D341Med (cell line): ENCODE measurements at places on chromosomes 1 and 21.

- no peak for DNase-seq
Observed at GRCh38 chr1:19110257-19110927, 99.7 kb downstream of the UBR4 start.

DNA sequence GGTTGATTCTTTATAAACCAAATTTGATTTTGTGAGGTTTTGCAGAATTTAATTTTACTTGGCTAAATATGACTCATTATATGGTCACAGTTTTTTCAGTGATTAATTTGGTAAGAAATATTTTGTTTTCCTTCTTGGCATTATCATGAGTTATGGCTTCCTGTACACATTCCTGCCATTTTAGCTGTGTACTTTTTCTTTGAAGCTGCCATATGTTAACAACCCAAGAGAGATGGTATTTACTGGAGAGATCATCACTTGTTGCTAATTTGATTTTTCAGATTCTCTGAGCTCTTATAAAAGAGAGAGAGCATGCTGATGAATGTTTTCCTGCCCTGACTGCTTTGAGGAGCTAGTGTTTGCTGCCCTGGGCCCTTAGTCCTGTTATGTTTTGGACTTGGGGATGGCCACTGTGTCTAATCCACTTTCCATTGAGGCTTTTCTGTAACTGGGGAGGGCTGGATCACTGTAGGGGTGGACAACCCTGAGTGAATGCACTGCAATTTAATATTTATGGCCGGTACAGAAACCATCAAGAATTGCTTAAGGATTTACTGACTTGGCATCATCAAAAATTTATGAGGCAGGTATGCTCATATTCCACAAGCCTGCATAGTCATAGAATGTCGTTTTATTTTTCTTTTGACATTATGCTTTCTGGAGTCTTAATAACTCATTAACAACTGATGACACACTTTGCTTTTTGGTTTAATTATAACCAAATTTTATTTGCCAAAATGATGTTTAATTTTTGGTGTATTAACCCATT, 200.9 kb downstream of the DISC1 start:
- DNase-seq = no peak

GRCh38 chr1:55827350-55827749, 612.2 kb upstream of the USP24 start:
- DNase-seq = no peak

DNA sequence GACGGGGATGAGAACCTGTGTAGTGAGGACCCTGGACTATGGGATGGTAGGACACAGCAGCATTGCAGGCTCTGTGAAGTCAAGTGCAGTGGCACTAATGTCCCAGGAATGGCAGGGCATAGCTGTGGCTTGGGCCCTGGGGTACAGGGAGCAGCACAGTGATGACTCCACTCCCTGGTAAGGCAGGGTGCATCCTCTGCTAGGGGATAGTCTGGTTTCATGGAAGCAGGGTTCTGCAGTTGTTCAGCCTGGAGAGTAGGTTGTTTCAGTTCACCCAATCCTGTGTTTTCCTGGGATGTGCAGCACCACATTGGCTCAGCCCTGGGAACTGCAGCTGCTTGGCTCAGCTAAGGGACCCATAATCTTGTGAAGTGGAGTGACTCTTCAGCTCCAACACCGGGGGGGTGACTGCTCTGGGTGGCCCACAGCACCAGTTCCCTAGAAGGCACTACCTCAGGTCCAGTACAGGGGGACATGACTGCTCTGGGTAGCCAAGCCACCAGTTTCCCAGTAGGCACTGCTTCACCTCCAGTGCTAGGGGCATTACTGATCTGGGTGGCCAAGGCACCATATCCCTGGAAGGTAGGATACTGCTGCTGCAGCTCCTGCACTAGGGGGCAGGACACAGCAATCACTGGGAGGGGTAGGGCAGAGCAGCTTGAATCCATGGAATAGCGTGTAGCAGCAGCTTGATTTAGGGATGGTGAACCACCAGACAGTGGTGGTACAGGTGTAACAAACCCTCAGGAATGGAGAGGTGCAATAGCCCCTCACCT, 15.3 kb upstream of the C1orf185 start:
- DNase-seq = no peak

DNA sequence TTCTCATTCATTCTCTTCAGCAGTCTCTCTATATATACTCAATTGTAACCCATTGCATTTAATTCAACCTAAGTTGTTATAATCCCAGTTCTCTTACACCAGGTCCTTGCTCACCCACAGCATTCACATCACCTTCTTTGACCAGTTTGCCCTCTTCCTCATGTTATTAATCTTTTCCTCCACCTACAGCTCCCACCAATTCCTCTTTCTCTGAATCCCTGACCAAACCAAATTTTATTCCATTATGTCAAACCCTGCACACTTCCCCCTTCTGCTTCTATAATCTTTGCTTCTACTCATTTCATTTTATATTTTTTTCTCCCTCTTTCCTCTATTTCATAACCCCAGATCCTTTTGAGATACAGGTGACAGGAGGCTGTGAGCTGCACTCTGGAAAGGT, 1.4 kb downstream of the CD1A start:
- no peak for DNase-seq
